ENCODE measurements at places on chromosomes 1 and 21.

- no peak for DNase-seq
- H3K36me3 ChIP-seq: no peaks in the 10 kb centered on the region
- H3K27me3 ChIP-seq: no peaks in the 10 kb centered on the region
- H3K4me3 ChIP-seq: no peak overlapping the region
- H3K27ac ChIP-seq: no peak overlapping the region
These were observed 321.2 kb downstream of the CHRM3 start for GRCh38 chr1:239707615-239708014.

GRCh38 chr21:42505090-42505726 lies 8.4 kb upstream of the SLC37A1 start:
- DNase-seq: no peak
- no peak overlapping the region for H3K27ac ChIP-seq
- no peaks in the 10 kb centered on the region for H3K27me3 ChIP-seq
- H3K36me3 ChIP-seq: no peaks in the 10 kb centered on the region

- no peak for DNase-seq
- H3K4me1 ChIP-seq: no peaks in the 10 kb centered on the region
- H3K4me3 ChIP-seq: no peak overlapping the region
- H3K36me3 ChIP-seq: no peaks in the 10 kb centered on the region
- no peaks in the 10 kb centered on the region for H3K27me3 ChIP-seq
- no peak overlapping the region for H3K27ac ChIP-seq
These were observed 34.3 kb downstream of the TNFSF18 start for GRCh38 chr1:173016419-173016818.

- peak overlapping the region; percentile 50 for H3K4me3 ChIP-seq
- H3K27ac ChIP-seq: no peak overlapping the region
- no peaks in the 10 kb centered on the region for H3K36me3 ChIP-seq
- peak; percentile 75 for DNase-seq
These were observed 708 bp upstream of the ZNF362 start for GRCh38 chr1:33255347-33256220.

GRCh38 chr1:248324468-248324867 lies at the start of gene OR2M7:
Gene OR2M7, minus strand, starts transcription at chr1:248324568. Its CDS starts 0 bp downstream, at chr1:248324568.
- no peak for DNase-seq
- no peaks in the 10 kb centered on the region for H3K27me3 ChIP-seq

DNA sequence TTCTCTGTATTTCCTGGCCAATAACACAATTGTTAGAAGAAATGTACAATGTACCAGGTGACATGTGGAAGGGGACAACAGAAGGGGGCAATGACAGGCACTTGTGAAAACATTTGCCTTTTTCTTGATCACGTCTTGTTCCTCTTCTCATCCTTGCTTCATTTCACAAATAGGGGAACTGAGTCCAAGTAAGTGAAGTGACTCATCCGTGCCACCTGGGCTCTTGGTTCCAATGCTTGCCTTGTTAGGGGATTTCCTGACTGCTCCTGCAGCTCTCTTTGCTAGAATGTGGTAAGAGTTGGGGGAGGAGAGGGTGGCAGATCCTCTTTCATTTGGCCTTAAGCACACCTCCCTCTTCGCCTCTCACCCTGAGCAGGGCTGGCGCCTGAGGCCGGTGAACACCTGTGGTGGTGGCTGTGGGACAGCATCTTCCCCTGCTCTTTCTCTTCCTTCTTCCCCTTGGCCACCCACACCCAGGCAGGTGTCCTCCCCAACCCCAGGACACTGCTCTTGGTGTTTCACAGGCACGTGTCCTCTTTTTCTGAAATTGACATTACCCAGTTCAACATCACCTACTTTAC lies 2.2 kb upstream of the RHEX start:
- H3K4me1 ChIP-seq: no peaks in the 10 kb centered on the region
- H3K4me3 ChIP-seq: no peak overlapping the region
- no peak overlapping the region for H3K27ac ChIP-seq
- DNase-seq: no peak
- H3K27me3 ChIP-seq: no peaks in the 10 kb centered on the region
- H3K36me3 ChIP-seq: no peaks in the 10 kb centered on the region

- H3K27me3 ChIP-seq: no peaks in the 10 kb centered on the region
- H3K4me3 ChIP-seq: no peak overlapping the region
- H3K27ac ChIP-seq: no peak overlapping the region
These were observed 283.2 kb upstream of the LYPLAL1 start for GRCh38 chr1:218890451-218890850.

DNA sequence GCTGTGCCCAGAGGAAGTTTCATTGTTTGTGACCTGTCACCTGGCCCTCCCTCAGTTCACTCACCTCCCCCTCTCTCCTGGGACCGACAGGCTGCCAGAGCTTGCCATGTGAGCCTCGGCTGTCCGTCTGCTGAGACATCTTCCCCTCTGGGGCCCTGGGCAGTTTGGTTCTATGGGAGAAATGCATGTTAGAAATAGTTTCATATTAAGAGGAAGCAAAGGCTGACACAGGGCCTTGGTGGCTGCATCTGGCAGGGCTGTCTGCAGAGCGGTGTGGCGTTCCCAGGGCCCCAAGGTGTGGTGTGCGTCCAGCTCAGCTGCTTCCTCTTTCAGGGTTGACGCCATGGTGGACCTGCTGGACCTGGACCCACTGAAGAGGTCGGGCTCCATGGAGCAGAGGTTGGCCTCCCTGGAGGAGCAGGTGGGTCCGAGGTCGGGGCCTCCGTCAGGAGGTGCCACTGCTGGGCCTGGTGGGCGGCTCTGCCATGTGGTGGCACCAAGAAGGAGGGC lies 31.9 kb upstream of the LRRC3 start:
- H3K4me1 ChIP-seq: no peaks in the 10 kb centered on the region
- DNase-seq: no peak
- H3K27ac ChIP-seq: no peak overlapping the region
- H3K27me3 ChIP-seq: no peaks in the 10 kb centered on the region

DNA sequence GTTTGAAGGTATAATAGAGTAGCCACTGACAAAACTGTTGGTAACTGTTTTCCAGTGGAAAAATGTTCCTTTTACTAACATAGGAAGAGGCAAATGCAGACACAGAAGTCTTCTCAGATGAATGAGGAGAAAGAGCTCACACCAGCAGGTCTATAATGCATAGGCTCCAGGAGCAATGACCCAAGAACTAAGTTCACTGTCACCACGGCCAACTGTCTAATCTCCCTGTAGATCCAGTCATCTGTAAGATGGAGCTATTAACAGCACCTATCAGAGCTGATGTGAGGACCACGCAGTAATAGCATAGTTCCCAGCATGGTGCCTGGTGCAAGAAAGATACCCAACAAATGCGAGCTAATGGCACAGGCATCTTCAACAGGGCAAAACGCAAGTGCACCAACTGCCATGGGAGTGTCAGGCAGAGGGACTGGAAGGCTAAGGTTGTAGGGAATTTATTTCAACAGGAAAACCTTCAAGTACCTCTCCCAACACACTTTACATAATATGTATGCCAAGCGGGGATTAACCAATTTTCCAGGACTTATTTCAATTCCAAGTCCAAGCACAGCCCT lies 12.9 kb downstream of the GNB1 start:
- H3K4me3 ChIP-seq: no peak overlapping the region
- H3K36me3 ChIP-seq: peaks cover 5% of the 10 kb centered on the region

GRCh38 chr1:162854245-162854882 lies 6.6 kb downstream of the CCDC190 start:
- H3K27ac ChIP-seq: no peak overlapping the region
- H3K4me3 ChIP-seq: no peak overlapping the region
- no peaks in the 10 kb centered on the region for H3K27me3 ChIP-seq

DNA sequence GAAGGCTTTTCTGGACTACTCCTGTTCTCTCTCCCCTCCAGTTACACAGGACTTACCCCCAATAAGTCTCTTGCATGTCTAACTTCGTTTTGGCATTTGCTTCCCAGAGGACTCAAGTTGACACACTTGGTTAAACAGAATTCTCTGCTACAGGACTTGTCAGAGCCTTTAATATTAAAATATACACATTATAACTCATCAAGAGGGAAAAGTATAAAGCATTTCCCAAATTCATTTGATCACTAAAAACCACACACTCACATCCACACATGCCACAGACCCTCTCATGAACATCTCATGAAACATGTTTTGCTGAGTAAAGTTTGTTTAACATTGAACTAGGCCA lies 8.7 kb upstream of the CAPN2 start:
- no peak for DNase-seq
- H3K4me1 ChIP-seq: peaks cover 2% of the 10 kb centered on the region
- H3K36me3 ChIP-seq: no peaks in the 10 kb centered on the region
- H3K4me3 ChIP-seq: no peak overlapping the region
- no peak overlapping the region for H3K27ac ChIP-seq

- no peak for DNase-seq
- H3K4me1 ChIP-seq: no peaks in the 10 kb centered on the region
- H3K27ac ChIP-seq: no peak overlapping the region
- H3K36me3 ChIP-seq: no peaks in the 10 kb centered on the region
These were observed 432 bp downstream of the AKT3 start for GRCh38 chr1:243849421-243850201.

- H3K4me1 ChIP-seq: no peaks in the 10 kb centered on the region
- no peak overlapping the region for H3K4me3 ChIP-seq
- H3K27ac ChIP-seq: no peak overlapping the region
These were observed 37.2 kb downstream of the ADSS2 start for GRCh38 chr1:244414543-244414942.

DNA sequence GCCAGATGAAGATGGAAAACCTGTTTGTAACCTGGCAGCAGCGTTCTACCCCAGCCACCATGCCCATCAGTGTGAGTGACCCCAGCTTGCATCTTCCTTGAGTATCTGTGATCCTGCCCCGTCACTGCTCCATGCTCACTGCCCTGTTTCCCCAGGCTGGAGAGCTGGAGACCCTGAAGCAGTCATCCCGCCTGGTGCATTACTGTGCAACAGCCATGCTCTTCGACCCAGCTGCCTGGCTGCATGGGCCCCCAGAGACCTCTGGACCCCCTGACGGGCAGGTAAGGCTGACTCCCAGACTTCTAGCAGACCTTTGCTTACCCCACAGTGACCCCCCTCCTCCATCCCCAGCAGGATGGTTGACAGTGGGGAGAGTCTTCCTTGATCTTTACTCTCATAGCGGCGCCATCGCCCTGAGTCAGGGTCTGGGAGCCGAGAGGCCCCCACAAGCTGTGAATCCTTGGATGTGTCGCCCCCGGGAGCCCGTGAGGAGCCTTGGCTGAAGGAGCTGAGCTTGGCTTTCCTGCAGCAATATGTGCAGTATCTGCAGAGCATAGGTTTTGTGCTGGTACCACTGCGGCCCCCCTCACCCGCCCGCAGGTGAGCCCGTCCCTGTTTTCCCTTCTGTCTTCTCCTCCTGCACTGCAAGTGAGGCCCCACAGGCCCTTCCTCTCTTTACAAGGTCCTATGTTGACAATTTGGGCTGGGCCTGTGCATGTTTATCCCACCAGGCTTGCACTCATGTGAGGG lies 10.4 kb downstream of the HYI start:
- H3K27ac ChIP-seq: no peak overlapping the region
- H3K36me3 ChIP-seq: peaks cover 13% of the 10 kb centered on the region
- no peaks in the 10 kb centered on the region for H3K27me3 ChIP-seq
- no peak for DNase-seq
- no peaks in the 10 kb centered on the region for H3K4me1 ChIP-seq
- no peak overlapping the region for H3K4me3 ChIP-seq

GRCh38 chr21:45248893-45249381 lies 38.8 kb downstream of the POFUT2 start:
- no peaks in the 10 kb centered on the region for H3K36me3 ChIP-seq
- H3K27ac ChIP-seq: no peak overlapping the region
- no peaks in the 10 kb centered on the region for H3K4me1 ChIP-seq
- no peaks in the 10 kb centered on the region for H3K27me3 ChIP-seq

DNA sequence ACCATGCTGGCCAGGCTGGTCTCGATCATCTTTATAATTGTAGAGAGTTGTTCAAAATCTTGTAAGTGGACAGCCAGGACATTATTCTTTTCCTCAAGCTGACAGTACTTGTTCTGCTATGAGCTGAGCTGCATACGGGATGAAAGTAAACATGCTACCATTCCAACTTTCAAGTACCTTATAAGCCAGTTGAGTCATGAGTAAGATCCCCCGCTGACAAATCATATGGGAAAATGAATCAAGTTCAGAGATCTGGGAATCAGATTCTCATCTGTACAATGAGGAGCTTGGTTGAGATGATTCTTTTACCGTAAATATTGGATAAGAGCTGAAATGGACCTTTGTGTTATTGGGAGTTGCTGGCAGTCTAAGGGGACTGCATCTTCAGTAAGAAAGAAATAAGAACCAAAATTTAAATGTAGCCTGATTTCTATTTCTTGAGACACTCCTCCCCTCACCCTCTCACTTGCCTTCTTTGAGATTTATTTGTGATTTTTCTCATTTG lies 62.7 kb downstream of the CENPF start:
- H3K36me3 ChIP-seq: peaks cover 14% of the 10 kb centered on the region
- no peak overlapping the region for H3K4me3 ChIP-seq
- no peaks in the 10 kb centered on the region for H3K4me1 ChIP-seq
- DNase-seq: no peak
- H3K27me3 ChIP-seq: no peaks in the 10 kb centered on the region

All from iPS DF 6.9 (cell line).